Right forelimb (tissue), 1 donor: ENCODE measurements at places on chromosomes 16 and 17.
A peak's percentile ranks its signal among the peaks of the same experiment; 100 is the strongest.

DNA sequence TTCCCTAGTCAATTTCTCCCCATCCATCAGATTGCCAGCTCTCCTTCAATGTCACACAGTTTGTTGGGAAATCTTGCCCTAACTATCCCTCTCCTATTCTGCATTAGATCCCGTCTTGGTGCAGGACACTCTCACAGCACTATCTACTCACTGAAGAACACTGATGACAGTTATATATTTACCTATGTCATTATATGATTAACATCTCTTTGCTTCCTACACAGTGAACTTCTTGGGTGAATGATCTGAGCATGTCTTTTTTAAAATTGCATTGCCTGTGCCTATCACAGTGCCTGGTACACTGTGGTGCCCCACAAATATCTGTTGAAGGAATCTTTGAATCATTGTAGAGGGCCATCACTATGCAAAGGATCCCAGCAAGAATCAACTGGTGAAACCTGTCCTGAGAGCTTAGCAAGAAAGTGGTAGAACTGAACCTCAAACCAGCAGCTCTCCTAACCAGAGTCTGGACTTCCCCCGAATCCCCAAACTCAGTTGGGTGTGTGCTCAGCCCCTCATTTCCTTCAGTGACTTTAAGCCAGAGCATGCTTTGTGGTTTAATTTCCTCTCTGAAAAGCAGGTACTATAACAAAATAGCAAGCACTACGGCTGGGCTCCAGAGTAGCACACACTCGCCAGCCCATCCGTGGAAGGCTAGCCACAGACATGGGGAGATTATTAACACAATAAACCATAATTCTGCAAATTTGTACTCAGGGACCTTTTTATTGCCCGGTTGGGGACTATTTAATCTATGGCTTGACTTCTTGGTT, 680.7 kb upstream of the SALL1 start:
- no peak for DNase-seq

GRCh38 chr16:74999609-75000480, 1.0 kb downstream of the ZNRF1 start:
- DNase-seq, result peak; percentile 56

- no peak for DNase-seq
Measured at GRCh38 chr16:14365200-14365851, 264.7 kb downstream of the PARN start.

DNA sequence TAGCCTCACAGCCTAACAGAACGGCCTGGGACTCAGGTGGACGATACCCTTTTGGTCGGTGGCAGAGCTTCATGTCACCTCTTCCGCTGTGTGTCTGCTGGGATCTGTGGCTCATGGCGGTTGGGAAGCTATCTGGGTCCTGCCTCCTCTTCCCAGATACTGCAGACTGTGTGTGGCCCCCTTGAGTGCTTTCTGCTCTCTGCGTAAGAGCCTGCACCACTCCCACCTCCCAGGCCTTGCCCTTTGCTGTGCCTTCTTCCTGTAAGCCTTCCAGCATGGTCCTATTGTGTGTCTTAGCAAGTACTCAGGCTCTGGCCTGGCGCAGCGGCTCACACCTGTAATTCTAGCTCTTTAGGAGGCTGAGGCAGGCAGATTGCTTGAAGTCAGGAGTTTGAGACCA, 17.5 kb upstream of the ADCY7 start:
- no peak for DNase-seq

DNA sequence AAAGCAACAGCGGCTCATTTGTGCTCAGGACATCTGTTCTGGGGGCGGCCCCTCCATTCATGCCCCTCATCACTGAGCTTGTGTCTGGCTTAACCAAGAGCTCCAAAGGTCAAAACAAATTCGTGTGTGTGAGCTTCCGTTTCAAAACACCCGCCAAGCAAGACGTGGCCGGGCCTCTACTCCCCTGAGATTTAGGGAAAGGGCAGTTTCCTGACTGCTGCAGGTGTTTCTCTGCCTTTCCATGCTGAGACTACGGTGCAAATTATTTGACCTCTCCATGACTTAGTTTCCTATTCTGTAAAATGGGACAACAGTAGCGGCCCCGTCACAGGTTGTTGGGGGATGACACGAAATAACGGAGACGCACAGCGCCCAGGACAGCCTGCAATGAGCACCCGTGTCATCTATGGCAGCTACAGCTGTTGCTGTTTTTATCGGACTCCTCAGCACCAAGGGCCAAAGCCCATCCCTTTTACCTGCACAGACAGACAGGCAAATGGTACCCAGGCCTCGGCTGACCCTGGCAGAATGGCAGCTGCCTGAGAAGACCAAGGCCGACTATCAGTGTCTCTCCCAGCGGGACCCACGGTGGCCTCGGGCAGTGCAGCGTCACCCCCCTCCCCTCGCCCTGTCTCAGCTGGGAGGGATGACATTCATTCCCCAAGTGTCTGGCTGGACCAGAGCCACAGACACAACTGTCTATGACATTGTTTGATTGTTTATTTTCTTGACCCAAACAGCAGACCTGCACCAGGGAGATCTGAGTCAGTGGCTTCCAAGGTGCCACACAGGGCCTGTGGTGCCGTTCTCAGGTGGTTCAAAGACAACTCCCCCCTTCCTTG, 50.7 kb upstream of the DOC2B start:
- no peak for DNase-seq

DNA sequence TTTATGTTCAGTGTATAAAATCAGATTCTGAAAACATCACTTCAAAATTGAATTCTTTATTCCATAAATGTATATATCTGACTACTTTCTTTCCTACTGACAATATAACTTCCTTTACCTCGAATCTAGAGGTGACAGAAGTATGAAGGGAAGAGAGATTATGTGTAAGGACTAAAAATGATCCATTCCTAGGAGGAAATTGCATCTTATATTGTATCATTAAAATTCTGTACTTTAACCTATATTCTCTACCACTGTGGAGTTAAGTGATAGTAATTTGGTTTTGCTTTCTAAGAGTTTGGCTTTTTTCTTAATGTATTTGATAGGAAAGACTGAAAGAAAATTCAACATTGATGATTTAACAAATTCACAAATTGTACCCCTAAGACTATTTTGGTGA, 11.4 kb downstream of the MYH4 start:
- no peak for DNase-seq

- no peak for DNase-seq
Measured at GRCh38 chr16:22739077-22739476, 74.9 kb upstream of the HS3ST2 start.

- DNase-seq, result no peak
Measured at GRCh38 chr16:3536851-3537250, 36.0 kb downstream of the CLUAP1 start.

GRCh38 chr16:79071424-79071823, 529.1 kb downstream of the MAF start:
- no peak for DNase-seq

DNA sequence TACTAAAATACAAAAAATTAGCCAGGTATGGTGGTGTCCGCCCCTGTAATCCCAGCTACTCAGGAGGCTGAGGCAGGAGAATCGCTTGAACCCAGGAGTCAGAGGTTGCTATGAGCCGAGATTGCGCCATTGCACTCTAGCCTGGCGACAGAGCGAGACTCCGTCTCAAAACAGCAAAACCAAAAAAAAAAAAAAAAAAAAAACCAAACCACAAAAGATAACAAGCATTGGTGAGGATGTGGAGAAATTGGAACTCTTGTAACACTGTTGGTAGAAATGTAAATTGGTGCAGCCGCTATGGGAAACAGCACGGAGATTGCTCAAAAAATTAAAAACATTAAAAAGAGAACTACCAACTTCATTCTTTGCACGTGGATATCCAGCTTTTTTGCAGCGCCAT, 119.4 kb downstream of the OR1D5 start:
- DNase-seq, result no peak

DNA sequence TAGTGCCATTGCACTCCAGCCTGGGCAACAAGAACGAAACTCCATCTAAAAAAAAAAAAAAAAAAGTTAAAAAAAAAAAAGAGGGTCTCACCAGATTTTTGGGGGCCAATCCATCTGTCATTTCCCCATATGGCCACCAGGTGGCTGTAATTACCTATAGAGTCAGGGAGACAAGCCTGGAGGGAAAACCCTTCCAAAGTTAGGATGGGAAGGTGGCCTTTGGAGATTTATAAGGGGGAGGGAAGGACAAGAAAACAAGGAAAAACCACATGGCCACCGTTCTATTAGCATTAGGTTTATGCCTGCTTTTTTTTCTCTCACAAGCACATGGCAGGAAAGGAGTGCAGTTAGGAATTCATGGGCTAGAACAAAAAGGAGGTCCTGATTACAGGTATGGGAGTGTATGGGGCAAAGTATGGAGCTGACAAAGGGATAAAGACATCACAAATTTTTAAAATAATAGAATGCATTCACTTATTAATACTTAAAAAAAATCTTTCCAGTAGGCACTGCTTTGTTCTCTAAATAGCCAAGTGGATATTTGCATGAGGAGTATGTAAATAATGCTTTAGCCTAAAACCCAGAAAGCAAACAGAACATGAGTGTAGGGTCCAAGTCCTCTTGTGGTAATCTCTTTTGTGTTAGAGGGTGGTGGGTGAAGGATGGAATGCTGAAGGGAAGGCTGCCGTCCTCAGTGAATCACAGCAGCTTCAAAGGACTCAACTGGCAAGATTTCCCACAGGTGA, 5.1 kb downstream of the CYB5D1 start:
- DNase-seq, result peak; percentile 63

DNA sequence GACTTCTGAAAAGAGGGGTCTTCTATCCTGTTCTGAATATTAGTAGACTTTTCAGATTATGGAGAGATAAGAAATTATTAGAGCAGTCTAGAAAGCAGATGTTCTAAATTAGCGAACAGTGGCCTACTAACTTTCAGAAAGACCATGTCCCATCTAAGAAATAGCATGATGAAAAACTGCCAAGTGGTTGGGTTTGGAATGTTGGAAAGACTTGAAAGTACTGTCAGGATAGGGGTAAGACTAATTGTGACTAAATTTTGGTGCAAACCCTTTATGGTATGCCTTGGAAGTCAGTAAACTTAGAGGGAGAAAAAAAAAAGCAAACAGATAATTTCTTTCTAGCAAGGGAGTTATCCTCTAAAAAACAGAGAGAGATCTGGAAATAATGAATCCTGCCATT, 41.1 kb downstream of the TANGO6 start:
- no peak for DNase-seq

GRCh38 chr17:38628441-38628840, 22.7 kb upstream of the SRCIN1 start:
- no peak for DNase-seq

DNA sequence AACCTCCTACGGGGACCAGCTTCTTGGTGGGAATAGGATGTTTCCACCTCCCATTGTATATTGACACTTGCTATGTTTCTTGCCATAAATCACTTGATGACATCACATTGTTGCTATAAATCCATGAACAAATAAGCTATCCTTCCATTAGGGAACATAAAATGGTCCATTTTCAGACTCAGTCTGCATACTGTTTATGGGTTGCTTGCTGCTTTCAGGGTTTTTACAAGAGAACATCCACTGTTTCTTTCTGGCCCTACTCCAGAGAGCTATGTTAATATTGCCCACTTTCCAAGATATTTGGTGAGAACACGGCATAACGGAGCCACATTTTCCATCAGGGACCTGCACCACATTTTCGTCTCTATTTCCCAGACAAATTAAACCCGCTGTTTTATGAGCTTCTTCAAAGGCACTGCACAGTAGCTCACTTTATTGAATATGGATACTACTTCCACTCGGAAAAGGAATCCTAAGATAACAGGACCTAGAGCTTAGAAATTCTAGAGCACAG, 800.2 kb downstream of the KCNJ2 start:
- no peak for DNase-seq

- no peak for DNase-seq
Measured at GRCh38 chr16:12988071-12988470, 86.7 kb downstream of the SHISA9 start.

DNA sequence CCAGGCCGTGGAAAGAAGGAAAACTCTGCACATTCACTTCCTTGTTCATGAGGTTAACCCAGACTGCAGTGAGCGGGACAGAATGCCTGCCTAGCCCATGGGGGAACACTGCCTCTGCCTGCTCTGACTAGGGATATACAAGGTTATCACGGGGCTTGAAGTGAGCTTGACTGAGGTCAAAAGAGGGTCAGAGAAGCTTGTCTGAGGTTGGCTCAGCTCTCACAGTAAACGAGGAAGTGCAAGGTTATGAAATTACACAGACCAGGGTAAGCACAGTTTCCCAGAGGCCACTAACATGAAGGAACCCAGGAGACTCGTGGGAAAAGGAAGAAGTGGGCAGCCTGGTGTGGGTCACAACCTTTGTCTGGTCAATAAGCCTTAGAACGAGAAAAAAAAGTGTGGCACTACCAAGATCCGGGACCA, 28.7 kb downstream of the HIC1 start:
- DNase-seq, result no peak

GRCh38 chr17:17934806-17935205, 37.4 kb downstream of the TOM1L2 start:
- DNase-seq, result no peak

- no peak for DNase-seq
Measured at GRCh38 chr17:56785405-56785804, 48.3 kb downstream of the C17orf67 start.

- no peak for DNase-seq
Measured at GRCh38 chr16:51880776-51881175, 666.2 kb downstream of the TOX3 start.

DNA sequence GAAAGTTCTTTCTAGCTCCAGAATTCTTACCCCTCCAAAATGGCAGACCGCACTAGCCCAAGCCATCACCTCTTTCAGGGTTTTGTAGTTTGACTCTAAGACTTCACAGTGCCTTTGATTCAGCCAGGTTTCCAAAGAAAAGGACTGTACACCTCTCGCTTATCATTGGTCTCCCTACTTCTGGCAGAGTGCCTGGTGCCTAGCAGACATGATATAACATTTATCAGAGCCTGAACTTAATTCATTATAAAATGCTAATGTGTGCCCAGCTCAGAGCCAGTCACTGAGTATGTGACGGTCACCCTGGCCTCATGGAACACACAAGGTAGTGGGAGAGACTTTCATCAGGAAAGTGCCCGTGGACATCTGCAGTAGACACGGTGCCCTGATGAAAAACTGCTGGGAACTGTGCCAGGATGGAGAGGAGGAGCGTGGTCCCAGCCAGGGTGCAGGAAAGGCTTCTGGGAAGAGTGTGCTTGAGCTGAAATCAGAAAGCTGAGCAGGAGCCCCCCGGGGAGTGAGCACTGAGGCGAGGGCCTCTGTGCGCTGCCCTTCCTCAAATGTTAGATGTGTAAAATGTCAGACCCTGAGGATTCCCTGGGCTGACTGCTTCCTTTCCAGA, 34.3 kb upstream of the LGALS9 start:
- no peak for DNase-seq

DNA sequence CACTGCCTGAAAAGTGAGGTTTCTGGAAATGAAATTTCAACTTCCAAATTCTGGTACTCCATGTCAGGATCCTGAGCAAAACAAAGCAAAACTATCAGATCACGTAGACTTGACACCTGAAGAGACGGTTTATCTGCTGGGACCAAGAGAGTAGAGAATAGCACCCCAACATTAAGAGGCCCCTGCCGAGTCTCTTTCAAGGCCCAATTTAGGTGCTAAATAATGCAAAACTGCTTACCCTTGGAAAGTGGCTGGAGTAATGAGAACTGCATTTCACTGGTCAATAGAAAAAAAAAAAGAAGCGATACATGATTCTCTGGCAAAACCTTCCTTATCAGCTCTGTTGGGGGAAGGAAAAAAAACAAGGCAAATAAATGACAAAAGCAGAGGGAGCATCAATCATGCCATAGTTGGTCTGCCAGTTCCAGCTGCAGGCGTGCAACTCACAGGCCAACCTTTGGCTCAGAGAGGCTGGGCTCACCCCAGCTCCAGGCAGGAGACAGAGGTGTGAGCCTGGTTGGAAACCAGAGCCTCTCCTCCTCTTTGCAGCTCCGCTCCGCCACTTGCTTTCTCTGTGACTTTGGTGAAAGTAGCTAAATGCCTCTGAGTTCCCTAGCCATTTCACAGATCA, 595.2 kb downstream of the TOX3 start:
- DNase-seq, result no peak
